SJSA1 (cell line): ENCODE measurements at places on chromosomes 3 and 15.

- DNase-seq = no peak
Observed at GRCh38 chr3:27639271-27639670, 82.9 kb downstream of the EOMES start.

DNA sequence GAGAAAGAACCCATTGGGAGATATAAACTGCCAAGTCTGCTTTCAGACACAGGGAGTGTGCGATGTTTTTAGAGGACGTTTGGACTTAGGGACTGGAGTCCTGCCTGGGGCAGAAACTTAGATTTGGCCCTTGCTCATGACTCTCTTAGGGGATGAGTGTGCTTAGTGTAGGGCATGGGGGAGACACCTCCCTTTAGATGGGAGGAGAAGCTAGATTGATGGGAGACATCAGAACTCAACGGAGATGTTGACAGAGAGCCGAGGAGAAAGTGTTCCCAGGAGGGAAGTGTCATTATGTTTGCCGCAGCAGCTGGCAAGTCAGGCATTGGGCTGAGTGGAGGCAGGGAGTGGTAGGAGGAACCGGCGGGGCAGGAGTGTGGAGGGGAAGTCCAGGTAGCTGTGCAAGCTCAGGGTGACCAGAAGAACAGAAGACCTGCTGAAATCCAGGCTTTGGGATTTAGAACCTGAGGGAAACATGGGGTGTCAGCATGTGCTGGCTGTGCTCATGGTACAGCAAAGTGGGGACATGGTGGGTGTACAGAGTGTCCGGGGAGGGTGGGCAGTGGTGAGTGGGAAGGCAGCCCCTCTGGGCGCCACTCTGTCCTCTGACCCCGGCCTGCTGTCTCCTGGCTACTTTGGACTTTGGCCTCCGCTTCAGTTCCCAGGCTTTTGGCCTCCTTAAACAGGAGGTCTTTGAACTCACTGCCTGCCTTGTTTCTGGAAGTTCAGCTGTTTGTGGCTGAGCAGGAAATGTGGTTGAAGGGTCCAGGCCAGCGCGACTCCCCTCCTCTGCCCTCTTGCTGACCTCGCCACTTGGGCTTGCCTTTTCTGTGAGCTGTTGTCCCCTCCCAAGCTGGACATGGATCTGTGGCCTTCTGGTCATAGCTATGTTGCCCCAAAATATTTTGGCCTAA, 324.0 kb upstream of the LRRFIP2 start:
- DNase-seq = no peak

DNA sequence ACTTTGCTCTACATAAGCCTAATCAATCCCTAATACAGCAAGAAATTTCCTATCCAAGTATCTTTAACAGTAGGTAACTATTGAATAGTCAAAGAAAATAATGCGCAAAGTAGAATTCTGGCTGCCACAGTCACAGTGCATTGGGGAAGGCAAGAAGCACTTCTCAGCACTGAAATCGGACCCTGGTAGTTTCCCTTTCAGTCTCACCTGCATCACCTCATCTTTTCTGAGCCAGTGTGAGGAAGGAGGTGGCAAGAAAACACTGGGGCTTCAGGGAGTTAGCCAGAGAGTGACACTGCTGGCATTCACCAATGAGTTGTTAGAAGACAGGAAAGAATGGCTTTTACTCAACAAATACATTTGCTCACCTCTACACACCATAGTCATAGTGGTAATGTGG, 8.3 kb downstream of the TRIM42 start:
- no peak for DNase-seq

GRCh38 chr3:4078903-4079302, 224.3 kb upstream of the SETMAR start:
- no peak for DNase-seq

GRCh38 chr15:52109559-52110451, 2.8 kb downstream of the BCL2L10 start:
- no peak for DNase-seq

DNA sequence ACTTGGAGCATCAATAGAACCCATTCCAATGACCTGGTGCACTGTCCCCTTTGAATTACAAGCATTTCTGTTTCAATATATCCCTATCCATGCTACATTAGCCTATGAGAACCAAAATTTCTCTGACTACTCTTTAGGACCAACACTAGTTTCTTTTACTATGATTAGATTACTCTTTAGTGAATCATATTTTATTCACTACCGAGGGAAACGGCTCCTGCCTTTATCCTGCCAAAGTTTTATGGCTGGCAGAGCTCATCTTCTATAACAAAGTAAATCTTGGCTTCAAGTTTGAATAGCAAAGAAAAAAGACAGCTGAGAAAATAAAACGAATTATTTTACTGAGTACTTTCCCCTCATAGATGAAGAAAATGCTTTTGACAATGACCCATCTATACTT, 120.9 kb downstream of the SLC9A9 start:
- no peak for DNase-seq
